ENCODE measurements at places on chromosomes 1 and 21.

GRCh38 chr1:33032126-33032869 is 4.4 kb downstream of the AK2 start:
- no peak for DNase-seq

DNA sequence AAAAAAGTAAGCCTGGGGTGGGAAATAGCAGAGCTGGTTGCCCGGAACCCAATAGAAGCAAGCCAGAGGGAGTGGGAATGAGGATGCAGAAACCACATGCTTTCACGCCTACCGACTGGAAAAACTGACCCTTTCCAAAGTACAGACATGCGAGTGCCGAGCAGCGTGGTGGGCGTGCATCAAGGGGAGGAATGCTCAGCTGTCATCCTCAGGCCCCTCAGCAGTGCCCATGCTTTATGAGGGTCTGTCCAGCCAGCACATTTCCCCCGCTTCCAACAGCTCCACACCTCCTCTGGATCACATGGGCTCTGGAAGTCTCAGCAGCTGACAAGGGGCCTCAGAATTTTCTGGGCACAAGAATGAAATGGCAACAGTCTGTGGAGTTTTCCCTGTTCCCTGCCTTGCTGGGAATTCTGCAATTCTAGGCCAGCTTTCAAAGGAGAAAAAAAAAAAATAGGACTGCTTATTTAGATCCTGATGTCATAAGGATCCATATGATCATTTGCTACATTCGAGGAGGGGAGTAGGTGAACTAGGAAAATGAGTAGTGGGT is 19.1 kb upstream of the IKBKE start:
- DNase-seq: no peak

DNA sequence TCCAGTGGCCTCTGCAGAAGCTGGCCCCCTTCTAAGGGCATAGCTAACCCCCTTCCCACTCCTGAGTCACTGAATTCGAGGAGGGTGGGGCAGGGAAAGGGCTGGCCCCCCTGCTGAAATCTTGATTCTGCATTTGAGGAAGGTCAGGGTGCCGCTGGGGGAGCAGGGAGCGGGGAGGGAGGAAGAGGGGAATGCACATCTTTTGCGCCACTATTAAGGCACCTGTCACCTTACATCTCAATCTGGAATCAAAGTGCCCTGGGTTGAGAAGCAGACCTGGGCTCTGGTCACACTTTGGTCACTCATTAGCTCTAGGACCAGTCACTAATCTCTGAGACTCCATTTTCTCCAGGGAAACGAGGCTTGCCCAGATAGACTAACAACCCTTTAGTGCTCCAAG is 62.0 kb downstream of the TOR1AIP2 start:
- no peak for DNase-seq

DNA sequence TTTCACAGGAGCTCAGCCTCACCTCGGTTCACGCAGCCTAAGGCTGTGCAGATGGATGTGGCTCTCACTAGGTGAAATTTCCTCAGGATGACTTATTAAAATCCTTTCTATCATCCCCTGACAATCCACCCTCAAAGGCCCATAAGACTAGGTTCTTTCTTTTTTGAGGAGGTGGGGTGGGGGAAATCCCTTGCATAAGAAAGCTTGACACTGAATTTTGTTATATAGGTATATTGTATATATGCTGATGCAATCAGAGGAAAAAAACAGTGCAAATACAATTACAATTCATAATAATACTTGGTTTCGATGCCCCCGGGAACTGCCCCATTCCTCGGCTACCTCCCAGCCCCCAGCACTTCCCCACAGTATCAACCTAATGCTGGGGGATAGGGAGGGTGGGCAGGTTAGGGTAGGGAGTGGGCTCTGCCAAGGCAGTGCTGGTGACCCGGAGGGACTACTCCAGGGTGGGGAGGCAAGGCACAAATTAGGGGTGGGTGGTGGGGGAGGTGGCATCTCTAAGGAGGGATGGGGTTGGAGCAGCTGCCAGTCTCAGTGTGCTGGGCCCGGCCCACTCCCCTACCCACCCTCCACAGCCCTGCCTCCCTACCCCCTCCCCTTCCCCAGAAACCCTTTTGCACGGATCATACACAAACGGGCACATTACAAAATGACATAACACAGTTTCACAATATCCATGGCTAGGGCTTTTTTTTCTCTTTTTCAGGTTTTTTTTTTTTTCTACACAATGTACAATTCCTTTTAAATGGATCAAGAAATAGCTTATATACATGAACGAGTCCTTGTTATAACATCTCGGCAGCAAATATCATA is 30.9 kb downstream of the SLC27A3 start:
- DNase-seq: no peak

DNA sequence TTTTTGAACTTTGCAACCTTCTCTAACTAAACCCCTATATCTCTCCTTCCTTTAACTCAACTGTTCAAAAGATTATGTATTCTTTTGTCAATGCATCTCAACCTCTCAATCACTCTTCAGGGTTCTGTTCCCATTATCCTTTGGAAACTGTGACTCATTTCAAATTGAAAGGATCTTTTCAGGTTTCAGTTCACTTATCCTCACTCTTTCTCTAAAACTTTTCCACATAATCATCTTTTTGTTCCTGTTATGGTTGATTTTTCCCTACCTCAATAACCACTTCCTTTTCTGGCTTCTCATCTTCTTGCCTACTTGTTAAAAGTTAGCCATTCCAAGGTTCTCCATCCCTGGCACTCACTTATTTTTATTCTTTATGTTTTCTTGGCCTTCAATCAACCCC is 56.2 kb upstream of the NUF2 start:
- DNase-seq: no peak

- DNase-seq: no peak
These were observed 95.9 kb downstream of the ACTL8 start for GRCh38 chr1:17851056-17851455.

DNA sequence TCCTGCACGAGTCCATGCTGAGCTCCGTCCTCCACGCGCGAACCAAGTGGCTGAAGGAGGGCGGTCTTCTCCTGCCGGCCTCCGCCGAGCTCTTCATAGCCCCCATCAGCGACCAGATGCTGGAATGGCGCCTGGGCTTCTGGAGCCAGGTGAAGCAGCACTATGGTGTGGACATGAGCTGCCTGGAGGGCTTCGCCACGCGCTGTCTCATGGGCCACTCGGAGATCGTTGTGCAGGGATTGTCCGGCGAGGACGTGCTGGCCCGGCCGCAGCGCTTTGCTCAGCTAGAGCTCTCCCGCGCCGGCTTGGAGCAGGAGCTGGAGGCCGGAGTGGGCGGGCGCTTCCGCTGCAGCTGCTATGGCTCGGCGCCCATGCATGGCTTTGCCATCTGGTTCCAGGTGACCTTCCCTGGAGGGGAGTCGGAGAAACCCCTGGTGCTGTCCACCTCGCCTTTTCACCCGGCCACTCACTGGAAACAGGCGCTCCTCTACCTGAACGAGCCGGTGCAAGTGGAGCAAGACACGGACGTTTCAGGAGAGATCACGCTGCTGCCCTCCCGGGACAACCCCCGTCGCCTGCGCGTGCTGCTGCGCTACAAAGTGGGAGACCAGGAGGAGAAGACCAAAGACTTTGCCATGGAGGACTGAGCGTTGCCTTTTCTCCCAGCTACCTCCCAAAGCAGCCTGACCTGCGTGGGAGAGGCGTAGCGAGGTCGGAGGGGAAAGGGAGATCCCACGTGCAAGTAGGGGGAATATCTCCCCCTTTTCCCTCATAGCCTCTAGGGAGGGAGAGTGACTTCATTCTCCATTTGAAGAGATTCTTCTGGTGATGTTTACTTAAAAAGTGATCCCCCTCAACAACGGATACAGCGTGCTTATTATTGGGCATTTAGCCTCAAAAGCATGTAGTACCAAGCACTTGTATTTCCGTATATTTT is 991 bp downstream of the PRMT6 start:
- peak; percentile 62 for DNase-seq

DNA sequence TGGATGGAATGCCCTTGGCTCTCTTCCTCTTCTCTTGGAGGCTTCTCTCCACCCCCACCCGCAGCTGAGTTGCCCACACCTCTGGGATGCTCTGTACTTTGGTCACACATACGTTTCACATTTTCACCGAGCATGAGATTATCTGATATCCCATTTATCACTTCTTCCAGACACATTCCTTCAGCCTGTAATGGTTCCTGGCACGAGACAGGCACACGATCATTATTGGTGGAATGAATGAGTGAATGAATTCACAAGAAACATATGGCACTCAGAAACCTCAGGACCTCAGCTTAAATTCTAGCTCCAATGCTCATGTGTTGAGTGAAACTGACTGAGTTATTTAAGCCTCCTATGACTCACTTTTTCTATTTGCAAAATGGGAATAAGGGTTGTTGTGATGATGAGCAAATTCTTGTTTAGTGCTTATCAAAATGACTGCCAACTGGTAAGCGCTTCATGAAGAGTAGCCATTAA is 242.7 kb upstream of the JUN start:
- no peak for DNase-seq

DNA sequence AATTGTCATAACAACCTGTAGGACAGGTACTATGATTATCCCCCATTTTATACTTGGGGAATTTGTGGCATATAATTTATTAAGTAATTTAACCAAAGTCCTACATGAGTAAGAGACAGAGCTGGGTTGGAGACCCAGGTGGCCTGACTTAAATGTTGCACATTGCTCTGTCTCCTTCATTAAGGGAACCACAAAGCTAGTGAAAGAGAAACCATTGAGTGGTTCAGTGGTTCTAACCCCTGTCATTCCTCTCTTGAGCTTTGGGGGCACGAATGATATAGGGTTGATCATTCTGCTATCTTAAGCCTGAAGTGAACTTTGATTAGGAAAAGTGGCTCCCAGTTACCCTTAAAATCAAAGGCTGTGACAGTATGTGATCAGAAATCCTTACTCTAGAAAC is 5.3 kb upstream of the MAP3K7CL start:
- DNase-seq: no peak

GRCh38 chr1:218743861-218744505 is 398.8 kb downstream of the TGFB2 start:
- DNase-seq: no peak

DNA sequence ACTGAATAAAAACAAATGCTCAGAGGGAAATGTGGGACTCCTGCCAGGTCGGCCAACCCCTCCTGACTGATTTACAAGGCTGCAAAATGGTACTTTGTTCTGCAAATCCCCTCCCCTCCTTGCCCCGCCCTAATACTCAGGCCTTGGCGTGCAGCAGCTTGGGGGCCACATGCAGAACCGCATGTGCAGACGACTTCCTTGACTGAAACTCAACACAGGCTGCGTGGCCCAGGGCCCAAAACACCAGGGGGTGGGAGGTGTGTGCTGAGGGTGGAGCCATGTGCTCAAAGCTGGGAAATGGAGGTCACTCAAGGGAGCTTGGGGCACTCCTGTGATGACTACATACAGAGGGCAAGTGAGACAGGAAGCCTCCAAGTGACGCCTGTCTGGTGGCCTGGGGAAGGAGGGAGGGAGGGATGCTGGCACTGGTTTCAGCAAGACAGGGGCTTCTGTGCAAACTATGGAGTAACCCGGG is 87.2 kb downstream of the MRPL37 start:
- DNase-seq: peak; percentile 92

DNA sequence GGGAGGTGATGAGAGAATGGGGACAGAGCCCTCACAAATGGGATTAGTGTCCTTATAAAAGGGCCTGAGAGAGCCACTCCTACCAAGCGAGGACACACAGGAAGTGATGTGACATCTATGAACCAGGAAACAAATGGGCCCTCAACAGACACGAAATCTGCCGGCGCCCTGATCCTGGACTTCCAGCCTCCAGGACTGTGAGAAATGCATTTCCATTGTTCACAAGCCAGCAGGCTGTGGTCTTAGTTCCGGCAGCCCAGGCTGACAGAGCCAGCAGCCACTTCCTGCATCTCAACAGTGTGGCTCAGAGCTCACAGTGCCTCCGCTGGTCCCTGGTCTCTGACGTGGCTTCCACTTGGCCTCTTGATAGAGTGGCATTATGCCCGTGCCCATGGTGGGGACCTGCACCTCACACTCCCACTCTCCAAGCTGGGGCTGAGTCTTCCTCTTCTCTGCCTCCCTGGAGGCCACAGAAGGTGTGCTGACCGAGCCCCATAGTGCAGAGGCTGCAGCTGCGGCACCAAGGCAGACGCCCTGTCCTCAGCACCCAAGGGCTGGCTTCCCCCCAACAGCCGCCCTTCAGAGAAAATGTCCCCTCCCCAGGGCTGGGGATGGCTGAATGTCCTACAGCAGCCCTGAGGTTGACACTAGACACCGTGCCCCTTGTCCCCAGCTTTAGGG is 44.9 kb downstream of the ACOT7 start:
- DNase-seq: no peak
